ENCODE measurements at places on chromosomes 1 and 21.

GRCh38 chr1:236907205-236907604, 97.0 kb downstream of the MT1HL1 start:
- no peak for DNase-seq

DNA sequence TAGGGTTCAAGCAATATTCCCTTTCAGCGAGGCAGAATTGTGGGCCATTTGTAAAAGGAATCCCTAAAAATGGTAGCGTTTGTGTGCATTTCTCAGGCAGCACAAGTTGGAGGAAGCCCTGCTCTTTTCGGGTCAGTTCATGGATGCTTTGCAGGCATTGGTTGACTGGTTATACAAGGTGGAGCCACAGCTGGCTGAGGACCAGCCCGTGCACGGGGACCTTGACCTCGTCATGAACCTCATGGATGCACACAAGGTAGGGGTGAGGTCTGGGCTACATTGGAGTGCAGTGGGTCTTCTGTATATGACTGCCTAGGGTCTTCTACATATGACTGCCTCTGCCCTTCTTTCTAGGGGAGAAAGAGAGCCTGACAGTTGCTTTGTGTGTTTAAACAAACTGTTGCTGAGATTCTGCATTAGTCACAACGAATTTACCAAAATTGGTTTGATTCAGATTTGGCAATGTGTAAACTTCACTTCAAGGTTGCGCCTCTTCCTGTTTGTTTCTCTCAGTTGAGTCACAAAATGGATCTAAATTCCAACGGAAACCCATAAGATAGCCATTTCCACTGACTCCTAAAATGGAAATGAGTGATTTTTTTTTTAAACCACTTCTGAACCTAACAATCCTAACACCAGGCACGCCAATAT, 40.4 kb upstream of the BMP8A start:
- DNase-seq: no peak

- DNase-seq: no peak
Measured at GRCh38 chr1:211641044-211641800, 34.2 kb downstream of the NEK2 start.

DNA sequence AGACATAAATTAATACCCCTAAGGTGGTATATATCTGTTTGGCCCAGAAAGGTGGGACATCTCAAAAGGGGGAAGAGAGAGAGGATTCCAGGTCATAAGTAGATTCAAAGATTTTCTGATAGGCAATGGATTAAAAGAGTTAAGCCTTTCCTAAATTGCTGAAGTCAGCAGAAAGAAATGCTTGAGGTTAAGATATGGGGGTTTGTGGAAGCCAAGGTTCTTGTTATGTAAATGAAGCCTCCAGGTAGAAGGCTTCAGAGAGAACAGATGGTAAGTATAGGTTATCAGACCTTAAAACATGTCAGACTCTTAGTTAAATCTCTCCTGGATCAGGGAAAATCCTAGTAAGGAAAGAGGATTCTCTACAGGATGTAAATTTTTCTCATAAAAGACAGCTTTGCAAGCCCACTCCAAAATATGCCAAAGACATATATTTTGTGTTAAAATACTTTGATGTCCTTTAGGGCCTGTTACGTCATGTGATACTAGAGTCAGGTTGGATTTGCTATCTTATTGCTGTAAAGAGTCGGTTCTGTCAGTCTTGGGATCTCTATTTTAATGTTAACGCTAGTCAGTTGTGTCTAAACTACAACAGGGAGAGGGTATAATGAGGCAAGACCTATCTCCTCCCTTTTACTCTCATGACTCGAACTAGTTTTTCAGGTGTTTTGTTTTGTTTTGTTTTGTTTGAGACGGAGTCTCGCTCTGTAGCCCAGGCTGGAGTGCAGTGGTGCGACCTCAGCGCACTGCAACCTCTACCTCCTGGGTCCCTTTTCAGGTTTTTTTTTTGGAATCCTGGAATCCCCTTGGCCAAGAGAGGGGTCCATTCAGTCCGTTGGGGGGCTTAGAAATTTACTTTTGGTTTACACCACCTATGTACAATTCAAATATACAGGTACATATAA, 30.6 kb downstream of the RGS2 start:
- DNase-seq: no peak

- no peak for DNase-seq
Measured at GRCh38 chr1:71521655-71522264, 440.9 kb upstream of the ZRANB2 start.

GRCh38 chr1:58891347-58891746, 107.5 kb upstream of the JUN start:
- no peak for DNase-seq

DNA sequence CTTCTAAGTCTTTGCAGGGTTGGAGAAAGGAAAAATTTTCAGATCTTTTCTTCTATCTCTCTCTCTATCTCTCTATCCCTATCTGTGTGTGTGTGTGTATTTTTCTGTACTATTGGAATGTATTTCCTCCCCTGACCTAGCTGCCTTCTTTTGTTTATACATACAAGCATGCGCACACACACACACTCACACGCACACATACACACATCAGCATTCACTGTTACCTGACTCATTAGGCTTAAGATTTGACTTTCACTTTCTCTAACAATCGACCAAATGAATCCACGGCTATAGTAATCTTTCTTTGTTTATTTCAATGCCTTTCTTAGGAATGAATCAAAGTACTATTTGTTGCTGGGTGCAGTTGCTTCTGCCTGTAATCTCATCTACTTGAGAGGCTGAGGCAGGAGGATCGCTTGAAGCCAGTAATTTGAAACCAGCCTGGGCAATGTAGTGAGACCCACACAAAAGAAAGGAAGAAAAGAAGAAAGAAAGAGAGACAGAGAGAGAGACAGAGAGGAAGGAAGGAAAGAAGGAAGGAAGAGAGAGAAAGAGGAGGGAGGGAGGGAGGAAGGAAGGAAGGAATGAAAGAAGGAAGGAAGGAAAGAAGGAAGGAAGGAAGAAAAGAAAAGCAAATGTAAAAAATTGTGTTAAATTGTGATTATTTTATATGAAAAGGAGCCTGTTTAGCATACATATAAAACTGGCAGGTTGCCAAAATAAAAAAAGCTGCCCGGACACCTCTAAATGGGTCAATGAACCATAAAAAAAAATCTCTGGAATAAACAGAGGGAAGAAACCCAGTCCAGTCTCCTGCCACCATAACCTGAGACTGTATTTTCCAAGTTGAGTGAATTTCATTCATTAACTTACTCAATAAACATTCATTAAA, 206.8 kb downstream of the ZNF326 start:
- DNase-seq: no peak

- DNase-seq: no peak
Measured at GRCh38 chr1:112514901-112515300, 6.1 kb downstream of the WNT2B start.

DNA sequence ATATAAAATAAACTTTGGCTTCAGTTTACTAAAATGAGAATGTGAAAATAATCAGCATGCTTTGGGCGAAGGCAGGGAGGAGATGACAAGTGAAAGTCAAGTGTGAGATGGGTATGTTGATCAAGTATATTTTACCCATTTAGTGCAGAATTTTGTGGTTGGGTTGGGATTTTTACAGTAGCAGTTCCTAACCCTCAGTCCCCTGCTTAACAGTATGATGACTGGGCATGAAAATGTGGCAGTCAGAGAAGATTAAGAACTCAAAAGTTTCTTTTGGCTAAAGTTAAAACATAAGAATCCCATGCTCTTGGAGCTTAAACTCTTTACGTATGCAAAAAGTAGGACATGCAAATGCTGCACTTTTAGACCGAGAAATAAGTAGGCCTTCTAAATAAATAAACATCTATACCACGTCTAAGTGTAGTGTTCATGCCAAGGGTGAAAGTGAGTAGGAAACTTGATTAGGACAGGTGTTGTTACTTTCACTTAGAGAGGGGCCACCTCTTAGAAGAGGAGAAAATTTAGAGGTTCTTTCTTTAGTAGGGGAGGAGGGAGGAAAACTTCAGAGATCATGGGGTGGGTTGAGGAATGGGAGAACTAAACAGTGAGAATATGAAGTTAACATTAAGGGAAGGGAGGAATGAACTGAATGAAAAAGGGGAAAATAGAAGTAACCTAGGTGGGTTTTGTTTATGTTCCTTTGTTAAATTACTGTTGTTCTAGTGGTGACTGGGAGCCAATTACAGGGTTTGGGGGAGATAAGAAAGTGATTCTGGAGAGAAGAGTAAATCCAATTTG, 127.8 kb downstream of the OSBPL9 start:
- DNase-seq: no peak

DNA sequence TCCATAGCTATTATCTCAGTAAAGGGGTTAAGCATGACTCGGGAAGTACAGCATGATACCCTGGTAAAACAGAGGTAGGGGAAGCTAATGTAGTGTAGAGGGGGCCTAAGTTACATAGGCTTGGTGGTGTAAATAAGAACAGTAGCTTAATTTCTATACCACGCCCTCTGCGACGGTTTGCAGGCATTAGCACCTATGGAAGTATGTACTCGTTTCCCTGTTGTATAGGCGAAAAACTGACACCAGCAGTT, 470 bp upstream of the NAXE start:
- no peak for DNase-seq

GRCh38 chr1:200873671-200874397, 1.1 kb downstream of the GPR25 start:
- no peak for DNase-seq

- no peak for DNase-seq
Measured at GRCh38 chr1:152761609-152762213, 3.9 kb downstream of the KPRP start.

DNA sequence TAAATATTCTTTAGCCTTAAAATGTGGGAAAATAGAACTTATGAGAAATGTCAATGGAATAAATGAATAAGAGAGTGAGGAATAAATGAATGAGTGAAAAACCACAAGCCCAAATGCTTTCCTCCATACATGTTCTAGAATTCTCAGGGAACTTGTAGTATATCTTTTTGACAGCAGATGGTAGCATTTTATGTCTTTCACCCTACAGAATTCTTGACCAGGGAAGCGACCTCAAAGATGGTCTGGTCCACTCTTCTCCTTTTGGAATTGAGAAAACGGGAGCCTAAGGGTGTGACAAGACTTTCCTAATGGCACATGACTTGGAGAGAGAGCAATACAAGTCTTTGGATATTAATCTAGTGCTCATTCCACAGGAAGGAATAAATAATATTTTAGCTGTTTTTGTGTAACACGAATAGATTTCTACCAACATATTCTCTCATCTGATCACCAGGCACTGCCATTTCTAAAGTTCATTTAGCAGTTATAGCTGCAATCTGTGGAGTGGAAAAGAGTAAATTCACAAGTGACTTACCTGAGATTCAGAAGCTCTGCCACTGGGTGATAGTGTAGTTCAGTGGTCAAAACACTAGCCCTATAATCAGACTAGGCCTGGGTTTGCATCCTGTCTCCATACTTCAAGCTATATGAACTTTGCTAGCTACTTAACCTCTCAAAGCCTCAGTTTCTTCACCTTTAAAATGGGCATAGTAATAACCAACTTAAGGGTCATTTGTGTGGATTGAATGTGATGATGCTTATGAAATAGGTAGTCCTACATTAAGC, 15.0 kb upstream of the F5 start:
- DNase-seq: no peak

DNA sequence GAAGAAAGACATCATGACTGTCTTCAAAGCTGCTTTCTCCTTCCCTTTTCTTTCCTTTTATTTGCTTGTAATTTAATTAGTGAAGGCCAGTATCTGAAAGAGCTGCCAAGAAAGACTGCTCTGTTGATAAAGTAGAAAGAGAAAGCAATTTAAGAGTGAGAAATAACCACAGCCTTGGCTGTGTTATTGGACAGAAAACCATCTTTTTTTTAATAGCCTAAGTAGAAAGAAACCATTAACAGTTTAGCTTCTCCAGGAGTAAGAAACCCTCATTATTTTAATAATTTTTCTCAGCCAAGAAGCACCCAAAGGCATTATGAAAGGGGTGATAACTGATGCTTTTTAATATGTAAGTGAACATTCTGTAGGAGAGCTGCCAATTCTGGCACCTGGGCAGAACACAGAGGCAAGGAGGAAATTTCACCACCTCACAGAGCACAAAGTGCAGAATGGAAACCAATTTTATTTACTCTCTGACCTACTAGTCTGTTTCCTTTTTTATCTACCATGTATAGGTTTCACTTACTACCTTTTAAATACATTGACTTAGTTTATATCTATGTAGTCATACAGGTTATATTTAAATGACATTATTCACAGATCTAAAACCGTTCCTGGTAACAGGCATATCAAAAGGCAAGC, 703.2 kb downstream of the MRPL39 start:
- DNase-seq: no peak

- DNase-seq: no peak
Measured at GRCh38 chr1:169094897-169095569, 11.5 kb upstream of the ATP1B1 start.

- DNase-seq: no peak
Measured at GRCh38 chr21:38404177-38404576, 94.1 kb downstream of the ERG start.

DNA sequence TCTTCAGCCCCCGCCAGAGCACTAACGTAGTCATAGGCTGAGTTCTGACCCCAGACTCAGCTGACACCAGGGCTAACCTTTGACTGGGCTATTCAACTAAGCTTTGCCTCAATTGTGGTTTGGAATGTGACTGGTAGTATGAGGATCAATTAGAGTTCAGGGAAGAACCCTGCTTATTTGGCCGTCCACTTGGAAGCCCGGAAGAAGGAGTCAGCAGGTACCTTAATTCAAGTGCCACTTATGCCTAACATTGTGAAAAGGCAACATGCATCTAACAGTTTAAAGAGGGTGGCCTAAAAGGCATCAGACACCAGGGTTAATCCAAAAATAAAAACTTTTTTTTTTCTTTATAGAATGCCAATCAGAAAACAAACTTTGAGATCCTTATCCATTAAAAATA, 92.3 kb downstream of the BEND5 start:
- no peak for DNase-seq

DNA sequence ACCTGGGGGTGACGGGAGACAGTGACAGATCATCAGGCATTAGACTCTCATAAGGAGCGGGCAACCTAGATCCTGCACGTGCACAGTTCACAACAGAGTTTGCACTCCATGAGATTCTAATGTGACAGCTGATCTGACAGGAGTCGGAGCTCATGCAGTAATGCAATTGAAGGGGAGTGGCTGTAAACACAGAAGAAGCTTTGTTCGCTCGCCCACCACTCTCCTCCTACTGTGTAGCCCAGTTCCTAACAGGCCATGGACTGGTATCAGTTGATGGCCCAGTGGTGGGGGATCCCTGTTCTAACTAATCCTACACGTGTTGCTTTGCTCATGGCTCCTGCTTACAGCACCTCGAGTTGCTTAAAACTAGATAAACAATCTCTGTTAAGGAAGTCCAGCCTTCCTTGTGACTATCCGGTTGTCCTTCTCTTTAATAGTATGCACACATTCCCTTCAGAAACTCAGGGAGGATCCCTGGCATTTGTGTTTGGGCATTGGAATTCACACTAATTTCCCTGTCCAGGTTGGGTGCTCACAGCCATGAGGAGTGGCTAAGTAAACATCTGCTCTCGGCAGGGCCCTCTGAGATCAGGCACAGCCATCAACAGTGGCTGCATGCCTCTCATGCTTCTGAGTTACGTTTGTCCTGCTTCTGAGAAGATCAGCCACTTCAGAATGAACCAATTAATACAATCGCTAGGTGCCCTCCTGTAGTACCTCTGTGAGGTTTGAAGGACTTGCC, 21.1 kb upstream of the F3 start:
- DNase-seq: no peak
